ENCODE measurements at places on chromosomes 4 and X.

DNA sequence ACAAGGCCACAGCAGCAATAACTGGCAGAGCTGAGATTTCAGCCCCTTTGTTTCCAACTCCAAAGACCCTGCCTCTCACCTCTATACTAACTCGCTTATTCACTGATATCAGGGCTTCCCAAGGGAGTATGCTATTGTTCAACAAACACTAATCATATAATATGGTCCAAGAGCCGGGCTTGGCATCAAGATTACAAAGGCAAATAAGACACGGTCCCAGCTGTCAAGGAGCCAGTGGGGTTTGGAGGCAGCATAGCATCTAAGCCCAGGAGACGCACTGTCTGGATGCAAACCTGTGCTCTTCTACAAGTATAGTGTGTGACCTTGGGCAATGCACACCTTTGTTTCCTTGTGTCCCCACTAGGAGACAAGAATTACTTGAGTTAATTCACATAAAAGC is 28.7 kb downstream of the PAPSS1 start:
- DNase-seq: no peak

DNA sequence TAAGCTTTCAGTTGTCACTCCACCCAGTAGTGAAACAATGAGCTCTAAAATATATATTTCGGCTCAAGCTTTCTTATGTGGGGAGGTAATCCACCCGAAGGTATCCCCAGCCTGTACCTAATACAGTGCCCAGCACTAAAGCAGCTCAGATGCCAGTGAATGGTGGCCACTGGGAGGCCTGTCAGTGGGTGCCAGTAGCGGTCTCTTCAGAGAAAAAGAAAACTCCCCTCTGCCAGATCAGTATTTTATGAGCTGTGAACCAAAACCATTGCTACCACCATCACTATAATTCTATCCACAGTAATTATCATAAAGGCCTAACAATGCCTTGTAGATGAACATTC is 835 bp upstream of the NFKB1 start:
- DNase-seq: no peak

GRCh38 chr4:60033826-60034225 is 1166.3 kb upstream of the ADGRL3 start:
- DNase-seq: no peak

GRCh38 chr4:180557950-180558349 is 1685.3 kb upstream of the TENM3 start:
- DNase-seq: no peak

DNA sequence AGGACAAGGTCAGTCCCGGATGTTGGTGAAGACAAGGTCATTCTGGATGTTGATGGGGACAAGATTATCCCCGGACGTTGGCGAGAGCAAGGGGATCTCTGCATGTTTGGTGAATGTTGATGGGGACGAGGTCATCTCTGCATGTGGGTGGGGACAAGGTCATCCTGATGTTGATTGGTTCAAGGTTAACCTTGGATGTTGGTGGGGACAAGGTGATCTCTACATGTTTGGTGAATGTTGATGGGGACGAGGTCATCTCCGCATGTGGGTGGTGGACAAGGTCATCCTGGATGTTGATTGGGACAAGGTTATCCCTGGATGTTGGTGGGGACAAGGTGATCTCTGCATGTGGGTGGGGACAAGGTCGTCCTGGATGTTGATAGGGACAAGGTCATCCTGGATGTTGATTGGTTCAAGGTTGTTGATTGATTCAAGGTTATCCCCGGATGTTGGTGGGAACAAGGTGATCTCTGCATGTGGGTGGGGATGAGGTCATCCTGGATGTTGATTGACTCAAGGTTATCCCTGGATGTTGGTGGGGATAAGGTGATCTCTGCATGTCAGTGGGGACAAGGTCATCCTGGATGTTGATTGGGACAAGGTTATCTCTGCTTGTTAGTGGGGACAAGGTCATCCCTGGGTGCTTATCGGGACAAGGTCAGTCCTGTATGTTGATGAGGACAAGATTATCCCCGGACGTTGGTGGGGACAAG is 28.8 kb upstream of the PLCXD1 start:
- DNase-seq: no peak

GRCh38 chrX:150983521-150984168 is 510 bp downstream of the HMGB3 start:
- no peak for DNase-seq

- DNase-seq: no peak
Observed at GRCh38 chr4:147050356-147050765, 104.7 kb upstream of the TTC29 start.

GRCh38 chr4:137685357-137685756 is 153.1 kb upstream of the PCDH18 start:
- DNase-seq: no peak

DNA sequence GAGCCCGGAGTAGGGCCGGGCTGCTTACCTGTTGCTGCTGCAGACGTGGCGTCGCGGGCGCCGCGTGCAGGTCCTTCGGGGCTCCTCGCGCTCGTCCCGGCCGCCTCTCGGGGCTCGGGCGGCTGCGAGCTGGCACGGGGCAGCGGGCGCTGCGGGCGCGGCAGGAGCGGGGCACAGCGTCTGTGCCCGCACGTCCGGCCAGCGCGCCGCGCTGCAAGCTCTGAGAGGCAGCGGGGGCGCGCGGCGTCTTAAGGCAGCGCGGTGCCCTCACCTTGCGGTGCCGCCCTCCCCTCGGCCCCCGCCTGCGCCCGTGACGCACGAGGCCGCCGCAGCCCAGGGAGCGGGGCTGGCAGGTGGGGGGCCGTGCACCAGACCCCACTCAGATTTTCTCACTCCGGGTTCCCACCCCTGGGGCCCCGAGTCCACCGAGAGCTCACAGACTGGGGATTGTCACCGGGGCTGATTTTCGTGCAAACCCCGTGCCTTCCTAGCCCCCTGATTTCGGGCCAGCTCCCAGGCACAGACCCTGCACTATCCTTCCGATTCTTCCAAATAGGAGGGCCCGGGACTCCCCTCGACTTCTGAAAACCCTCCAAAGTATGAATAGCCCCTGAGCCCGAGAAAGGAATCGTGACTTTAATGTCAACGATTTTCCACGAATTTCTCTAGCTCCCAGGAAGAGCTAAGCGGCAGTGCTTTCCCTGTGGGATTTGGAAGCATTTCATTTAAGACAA is at the start of gene GPR101:
Gene GPR101, minus strand, starts transcription at position 222 of the 734 bp plus-strand sequence. CDS start 2,321 bp downstream, outside the sequence.
- DNase-seq: no peak

GRCh38 chr4:169810325-169811323 is 52.9 kb upstream of the HPF1 start:
- DNase-seq: no peak

DNA sequence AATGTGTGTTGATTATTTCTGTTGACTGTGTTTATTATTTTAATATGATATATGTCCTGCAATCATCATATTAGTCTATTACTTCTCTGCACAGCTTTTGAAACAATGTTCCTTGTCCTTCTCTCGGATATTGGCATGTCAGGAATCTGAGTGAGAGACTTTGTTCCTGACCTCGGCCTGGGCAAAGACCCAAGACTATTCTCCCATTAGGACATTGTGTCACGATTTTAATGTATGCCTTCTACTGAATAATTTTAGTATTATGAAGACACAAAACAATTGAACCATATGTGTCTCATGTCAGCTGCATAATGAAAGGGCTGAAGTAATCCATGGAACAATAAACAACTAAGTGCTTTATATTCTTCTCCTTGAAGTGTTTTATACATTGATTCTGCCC is 580.8 kb upstream of the TENM3 start:
- DNase-seq: no peak

- DNase-seq: no peak
Observed at GRCh38 chrX:67346667-67347066, 197.2 kb upstream of the AR start.

- no peak for DNase-seq
Observed at GRCh38 chrX:1833656-1834360, 218.9 kb downstream of the ASMT start.

- DNase-seq: no peak
Observed at GRCh38 chrX:106005684-106006083, 32.8 kb downstream of the SERPINA7 start.

- no peak for DNase-seq
Observed at GRCh38 chrX:70452143-70452733, 7.6 kb downstream of the DLG3 start.

DNA sequence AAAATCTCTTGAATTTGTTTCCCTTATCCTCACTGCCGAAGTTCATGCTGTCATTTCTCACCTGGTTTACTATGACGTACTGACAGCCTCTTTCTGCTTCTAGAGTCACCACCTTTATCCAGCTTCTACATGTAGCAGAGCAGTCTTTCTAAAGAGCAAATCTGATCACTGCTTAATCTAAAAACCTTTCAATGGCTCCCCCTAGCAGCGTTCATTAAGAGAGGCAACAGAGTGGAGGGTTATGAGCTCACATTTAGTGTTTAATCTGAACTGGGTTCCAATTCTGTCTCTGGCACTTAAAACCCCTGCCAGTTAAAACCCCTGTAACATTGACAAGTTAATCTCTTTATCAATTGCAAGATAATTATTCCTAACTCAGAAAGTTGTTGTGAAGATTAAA is 4.4 kb downstream of the RBPJ start:
- no peak for DNase-seq

GRCh38 chr4:186755550-186756519 is 32.2 kb upstream of the FAT1 start:
- DNase-seq: no peak

DNA sequence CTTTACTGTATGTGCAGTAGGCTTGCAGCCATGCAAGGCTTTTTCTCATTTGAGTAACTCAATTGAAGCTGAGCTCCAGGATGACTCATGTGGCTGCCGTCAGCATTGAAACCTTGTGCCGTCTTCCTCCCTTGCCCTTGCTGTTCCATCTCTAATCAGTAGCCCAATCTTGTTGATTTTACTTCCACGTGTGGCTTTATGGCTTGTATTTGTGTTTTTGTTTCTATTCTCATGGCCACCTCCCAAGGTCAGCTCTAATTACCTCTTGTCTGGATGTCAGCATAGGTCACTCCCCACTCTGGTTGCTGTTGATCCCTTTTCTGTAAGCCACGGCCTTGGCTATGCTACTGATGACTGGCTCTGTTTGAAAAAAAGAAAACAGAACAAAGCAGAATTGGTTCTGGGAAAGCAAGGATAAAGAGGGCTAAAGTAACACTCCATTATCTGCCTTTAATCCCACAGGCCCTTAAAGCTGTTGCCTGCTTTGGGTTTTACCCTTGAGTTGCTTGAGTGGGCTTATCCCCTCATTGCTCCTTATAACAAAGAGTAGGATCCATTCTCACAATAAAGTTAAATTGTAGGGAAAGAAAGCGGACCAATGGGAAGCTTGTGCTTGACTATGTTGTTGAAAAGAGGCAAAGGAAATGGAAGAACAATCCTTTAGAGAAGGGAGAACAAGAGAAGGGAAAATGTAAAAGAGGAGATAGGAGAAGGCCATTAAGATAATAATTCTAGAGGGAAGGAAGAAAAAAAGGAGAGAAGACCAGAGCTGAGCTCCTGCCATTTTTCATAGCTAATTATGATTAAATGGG is 173.9 kb upstream of the PGRMC2 start:
- no peak for DNase-seq

DNA sequence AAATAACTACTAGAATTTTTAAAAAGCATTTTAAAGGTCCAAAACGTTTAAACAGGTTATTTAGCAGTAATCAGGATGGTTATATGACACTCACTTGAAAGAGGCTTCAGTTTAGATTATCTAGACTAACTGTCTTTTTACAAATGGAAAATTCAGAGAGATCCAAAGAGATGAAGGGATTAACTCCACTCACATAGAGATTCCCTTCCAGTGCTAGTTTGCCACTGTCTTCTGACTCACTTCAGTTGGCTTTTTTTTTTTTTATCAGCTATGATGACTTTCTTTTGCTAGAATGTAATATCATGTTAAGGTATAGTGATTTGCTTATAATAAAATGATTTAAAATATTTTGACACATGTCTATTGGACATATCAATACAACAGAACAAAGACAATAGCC is 43.8 kb downstream of the GALNT7 start:
- DNase-seq: no peak

DNA sequence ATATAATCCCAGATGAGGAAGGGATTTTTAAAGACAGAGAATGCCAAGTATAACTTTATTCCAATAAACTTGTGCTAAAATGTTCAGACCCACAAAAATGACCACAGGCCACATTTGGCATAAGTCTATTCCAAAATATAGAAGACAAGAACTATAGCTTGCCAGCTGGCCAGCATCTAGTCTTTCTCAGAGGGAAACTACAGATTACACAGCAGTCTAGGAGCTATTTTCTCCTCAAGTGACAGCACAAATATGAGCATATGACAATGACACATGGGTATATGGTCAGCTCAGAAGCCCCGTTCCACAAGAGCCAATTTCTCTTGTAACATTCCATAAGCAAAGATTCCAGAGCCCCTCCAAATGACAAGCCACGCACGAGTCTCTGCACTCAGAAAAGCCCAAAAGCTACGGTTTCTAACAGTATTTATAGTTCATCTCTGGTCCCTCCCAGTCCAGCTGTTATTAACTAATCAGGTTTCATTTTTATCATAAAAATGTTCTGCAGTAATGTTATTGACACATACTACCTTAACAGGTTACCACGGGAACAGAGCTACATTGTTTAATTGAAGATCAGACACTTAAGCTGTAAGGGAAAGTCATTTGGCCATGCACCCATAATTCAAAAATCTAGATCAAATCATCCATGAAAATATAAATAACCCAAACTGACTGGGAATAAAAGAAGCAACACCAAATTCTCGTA is 70.3 kb downstream of the RAB28 start:
- no peak for DNase-seq

GRCh38 chr4:53866055-53866454 is 198.3 kb downstream of the CHIC2 start:
- no peak for DNase-seq

- DNase-seq: no peak
Observed at GRCh38 chr4:7435471-7436061, 836 bp upstream of the PSAPL1 start.

GRCh38 chr4:122814426-122814825 is 12.2 kb upstream of the FGF2 start:
- no peak for DNase-seq

GRCh38 chrX:81957318-81957717 is 755.4 kb downstream of the SH3BGRL start:
- no peak for DNase-seq

DNA sequence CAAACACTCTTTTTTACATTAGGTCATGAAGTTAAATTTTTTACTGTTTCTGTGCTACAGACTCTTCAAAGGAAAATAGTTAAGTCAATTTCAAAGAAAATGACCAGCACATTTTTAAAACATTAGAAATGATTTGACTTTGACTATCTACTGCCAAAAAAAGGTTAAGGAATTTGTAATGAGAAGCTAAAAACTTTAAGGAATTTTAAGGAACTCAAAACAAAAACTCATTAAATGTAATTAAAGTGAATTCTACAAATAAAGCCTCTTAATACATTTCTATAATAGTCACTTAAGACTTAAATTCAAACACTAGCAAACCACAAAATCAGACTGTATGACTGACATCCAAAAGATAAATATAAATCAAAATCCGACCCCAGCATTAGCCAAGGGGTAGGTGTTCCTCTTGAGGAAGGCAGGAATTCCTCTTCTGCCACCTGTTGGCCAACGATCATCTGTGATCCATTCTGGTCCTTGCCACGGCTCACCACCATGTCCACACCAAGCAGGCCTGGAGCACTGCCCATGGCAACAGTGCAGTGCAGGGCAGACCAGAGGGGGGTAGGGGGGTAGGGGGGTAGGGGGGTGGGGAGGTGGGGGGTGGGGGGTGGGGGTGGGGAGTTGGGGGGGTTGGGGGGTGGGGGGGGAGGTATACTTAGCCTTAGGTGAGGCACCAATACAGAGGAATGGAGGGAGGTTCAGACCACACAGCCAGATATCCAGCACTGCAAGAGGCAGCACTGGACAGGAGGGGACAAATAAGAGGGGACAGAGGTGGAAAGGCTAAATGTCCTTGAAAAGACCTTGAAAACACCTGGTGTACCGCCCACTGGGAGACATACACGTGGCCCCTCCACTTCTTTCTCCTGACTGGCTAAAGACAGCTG is 287.4 kb downstream of the CHIC1 start:
- no peak for DNase-seq

Data from activated CD4-positive, CD25-positive, alpha-beta regulatory T cell treated with anti-CD3 and anti-CD28 coated beads, Interleukin-2, amount 50 U/mL, for 16 hours (primary cell).